ENCODE measurements at places on chromosomes 11 and 22.

GRCh38 chr11:83285151-83285770 lies 906 bp downstream of the CCDC90B start:
- DNase-seq: peak; percentile 45

GRCh38 chr22:40668611-40669411 lies 10.5 kb upstream of the MCHR1 start:
- DNase-seq: no peak

DNA sequence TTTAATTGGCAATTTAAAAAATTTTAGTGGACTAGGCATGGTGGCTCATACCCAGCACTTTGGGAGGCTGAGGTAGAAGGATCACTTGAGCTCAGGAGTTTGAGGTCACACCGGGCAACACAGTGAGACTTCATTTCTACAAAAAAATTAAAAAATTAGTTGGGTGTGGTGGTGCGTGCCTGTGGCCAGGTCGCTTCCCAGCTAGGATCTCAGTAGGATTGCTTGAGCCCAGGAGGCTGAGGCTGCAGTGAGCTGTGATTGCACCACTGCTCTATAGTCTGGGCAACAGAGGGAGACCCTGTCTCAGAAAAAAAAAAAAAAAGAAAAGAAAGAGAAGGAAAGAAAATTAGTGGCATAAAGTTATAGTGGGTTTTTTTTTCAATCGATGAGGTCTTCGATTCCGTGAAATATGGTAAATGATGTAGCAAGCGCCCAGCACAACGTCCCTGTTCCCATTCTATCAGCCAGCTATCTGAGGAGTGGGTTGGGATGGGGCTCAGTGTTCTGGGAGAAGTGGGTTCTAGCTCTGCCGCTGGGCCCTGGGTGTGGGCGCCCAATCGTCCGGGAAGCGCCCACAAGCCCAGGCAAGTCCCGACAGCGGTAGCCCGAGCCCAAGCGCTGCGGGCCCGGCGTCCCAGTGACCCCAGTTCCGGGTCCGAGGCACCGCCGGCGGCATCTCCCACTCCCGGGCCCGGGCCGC lies 1.4 kb downstream of the FOSL1 start:
- DNase-seq: no peak

- DNase-seq: no peak
Measured at GRCh38 chr11:75591371-75591770, 29.3 kb downstream of the SERPINH1 start.

DNA sequence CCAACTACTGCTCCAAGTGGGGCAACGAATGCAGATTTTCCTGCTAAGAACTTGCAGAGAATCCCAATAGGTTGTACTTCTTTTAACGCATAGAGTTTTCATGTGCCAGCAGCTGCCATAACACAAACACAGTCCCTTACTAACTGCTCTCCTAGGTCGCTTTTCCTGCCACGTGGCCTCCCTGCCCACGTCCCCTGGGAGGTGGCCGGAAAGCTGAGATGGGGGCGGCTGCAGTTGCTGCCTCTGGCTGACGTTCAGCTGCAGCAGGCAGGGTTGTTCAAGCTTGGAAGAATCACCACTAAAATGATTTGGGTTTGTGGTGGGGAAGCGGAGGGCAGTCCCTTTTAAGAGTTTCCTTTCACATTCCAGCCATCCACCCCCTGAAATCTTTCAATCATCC lies 39.3 kb downstream of the ZNF202 start:
- DNase-seq: no peak

- DNase-seq: no peak
Measured at GRCh38 chr11:47523490-47524225, 29.3 kb downstream of the CELF1 start.

- DNase-seq: no peak
Measured at GRCh38 chr22:30301995-30302809, 12.9 kb upstream of the CASTOR1 start.

DNA sequence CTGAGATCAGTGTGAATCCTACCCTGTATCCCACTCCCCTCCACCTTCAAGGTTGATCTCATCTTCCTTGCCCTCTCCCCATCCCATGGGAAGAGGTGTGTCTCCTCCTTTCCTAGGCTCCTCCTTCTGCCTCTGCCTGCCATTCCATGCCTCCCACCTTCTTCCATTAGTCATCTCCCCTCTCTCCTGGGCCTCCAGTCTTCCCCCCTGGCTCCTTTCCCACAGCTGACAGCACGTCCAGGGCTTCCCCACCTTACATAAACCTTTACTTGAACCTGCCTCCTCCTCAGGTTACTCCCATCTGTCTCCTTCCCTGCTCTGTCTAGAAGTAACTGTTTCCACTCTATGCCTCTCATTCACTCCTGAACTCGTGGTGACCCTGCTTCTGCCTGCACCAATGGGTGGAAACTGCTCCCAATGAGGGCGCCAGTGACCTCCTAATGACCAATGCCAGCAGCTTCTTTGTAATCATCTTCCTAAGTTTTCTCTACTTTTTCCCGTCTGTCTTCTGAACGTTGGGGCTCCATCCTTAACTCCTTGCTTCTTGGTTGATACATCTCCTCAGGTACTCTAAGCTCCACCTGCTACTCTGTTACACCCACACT lies 266.9 kb upstream of the NARS2 start:
- DNase-seq: no peak

- no peak for DNase-seq
Measured at GRCh38 chr11:75376175-75376574, 23.1 kb upstream of the RPS3 start.

DNA sequence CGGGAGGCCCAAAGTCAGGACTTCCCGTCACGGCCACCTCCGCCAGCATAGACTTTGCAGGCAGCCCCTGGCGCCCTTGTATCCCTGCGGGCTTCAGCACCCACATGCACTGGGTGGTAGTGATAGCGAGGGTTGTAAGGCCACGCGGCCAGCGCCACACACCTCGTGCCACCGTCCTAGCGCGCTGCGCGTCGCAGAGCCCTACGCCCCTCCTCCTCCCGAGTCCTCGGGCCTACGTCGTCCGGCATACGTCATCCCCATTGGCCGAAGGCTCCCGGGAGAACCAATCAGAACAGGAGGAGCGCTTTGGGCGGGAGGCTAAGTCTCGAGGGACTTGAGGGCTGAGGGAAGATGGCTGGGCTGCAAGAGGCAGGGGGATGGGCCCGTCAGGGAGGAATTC lies 1.3 kb upstream of the BTBD18 start:
- no peak for DNase-seq

DNA sequence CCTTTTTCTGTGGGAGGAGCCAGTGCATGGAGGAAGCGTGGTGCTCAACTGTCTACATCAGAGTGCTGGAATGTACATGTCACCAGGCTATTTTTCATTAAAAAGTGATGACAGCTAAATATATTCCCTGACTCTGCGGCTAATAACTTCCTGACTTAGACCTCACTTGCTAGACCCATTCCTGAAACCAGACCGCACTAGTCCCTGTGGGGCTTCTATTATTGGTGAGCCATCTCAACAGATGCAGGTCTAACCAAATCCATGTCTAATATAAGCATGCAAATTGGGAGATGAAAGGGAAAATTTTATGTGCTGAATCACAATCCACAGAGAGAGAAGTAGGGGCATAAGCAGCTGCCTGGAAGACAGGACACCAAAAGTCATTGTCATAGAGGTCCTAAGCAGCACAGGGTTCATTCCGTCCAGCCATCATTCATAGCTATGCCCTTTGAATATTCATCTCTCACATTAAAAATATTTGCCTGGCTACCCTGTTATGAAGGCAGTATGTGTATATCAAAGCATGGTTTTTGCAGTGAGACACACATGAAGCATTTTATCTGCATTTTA lies 110.9 kb upstream of the BLID start:
- DNase-seq: no peak

DNA sequence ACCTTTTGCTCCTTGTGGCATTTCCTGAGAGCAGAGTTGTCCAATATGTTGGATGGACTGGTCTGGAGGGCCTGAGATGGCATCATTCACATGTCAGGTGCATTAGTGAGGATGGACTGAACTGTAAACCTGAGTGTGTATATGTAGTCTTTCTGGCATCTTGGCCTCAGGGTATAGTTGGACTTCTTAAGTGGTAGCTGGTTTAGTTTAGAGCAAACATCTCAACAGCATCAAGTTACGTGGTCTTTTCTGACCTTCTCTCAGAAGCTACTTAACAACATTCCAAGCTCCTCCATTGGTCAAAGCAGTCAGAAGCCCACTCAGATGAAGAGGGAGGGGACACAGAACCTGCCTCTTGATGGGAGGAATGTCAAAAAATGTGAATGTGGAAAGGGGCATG lies 829.9 kb downstream of the METTL15 start:
- no peak for DNase-seq

GRCh38 chr11:85805387-85805786 lies 5.6 kb downstream of the SYTL2 start:
- DNase-seq: no peak

DNA sequence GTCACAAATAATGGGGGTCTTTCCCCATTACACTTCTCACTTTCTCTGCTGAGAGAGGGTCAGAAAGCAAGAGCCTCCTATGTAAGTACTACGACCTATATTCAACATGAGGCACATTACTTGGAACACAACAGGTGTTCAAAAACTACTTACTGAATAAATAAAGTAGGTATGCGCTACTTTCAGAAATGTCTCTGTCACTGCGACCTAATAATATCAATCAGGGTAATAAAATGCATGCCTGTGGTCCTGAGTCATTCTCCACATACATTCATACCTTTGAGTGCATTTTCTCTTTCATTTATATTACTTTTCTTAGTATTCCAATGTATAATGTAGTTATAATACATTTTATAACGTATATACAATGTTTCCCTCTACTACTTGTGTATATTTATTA lies 838.9 kb downstream of the DLG2 start:
- DNase-seq: no peak

- no peak for DNase-seq
Measured at GRCh38 chr11:119258180-119258579, 52.0 kb downstream of the CBL start.

- DNase-seq: no peak
Measured at GRCh38 chr22:38739300-38740055, 16.3 kb downstream of the SUN2 start.

DNA sequence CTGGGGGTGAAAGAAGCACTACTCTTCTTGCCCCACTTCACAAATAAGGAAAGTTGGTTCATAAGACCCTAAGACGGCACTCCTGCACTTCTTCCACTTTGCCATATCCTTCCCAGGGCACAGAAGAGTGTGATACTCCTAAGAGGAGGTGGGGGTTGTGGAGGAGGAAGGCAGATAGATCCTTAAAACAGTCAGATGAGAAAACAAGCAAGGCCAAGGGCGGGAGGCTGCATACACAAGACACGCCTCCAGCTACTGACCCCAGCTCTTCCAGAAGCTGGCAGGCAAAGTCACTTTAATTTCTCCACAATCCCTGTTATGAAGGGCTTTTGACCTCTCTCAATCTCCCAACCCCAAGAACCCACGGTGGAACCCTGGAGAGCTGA lies 1.6 kb upstream of the CHRM4 start:
- DNase-seq: no peak

- no peak for DNase-seq
Measured at GRCh38 chr11:23181022-23181807, 320.9 kb upstream of the CCDC179 start.

Data from GM18507 (cell line).